ENCODE measurements at places on chromosomes 7 and 10.

- DNase-seq = no peak
Measured at GRCh38 chr7:90933984-90934383, 330.2 kb upstream of the FZD1 start.

- DNase-seq = peak; percentile 61
Measured at GRCh38 chr10:77638321-77639101, 903 bp upstream of the KCNMA1 start.

- peak; percentile 52 for DNase-seq
Measured at GRCh38 chr7:42907316-42907715, 4.6 kb downstream of the C7orf25 start.

- no peak for DNase-seq
Measured at GRCh38 chr7:36741866-36742265, 17.6 kb upstream of the AOAH start.

GRCh38 chr10:124231168-124232155, 138.1 kb upstream of the CHST15 start:
- no peak for DNase-seq

DNA sequence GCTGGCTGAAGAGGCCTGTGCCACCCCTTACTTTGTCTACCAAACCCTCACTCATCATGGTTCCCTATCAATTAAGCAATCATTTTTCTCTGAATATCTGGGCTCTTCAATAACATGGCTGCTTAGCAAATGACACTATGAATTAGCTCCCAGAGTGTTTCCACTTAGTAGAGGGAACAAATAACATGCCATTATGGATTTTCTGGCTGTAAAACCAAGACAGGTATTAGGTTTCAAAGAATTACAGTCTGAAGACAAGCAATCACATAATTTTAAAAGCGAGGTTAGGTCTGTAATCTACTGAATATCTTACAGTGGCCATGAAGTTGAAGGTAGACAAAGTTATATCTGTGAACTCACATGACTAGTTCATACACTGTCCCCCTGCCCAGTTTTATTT, 220.8 kb upstream of the PHYHIPL start:
- no peak for DNase-seq

GRCh38 chr7:101058355-101058754, 26.9 kb upstream of the TRIM56 start:
- peak; percentile 49 for DNase-seq

DNA sequence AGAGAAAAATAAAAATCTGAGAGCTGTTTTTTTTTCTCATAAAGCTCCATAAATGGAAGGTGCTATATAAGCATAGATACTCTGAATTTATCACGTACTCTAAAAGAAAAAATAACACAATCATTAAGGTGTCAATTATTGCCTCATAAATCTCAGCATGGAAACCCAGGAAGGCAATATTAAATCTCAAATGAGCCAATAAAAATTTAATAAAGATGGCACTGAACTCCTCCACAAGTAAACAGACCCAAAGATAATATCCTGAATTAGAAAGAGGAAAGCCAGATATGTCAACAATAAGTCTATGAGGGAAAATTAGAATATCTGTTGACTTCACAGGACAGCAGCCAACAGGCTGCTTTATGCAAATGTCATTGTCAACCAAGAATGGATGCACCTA, 66.5 kb downstream of the CDK6 start:
- DNase-seq = no peak

DNA sequence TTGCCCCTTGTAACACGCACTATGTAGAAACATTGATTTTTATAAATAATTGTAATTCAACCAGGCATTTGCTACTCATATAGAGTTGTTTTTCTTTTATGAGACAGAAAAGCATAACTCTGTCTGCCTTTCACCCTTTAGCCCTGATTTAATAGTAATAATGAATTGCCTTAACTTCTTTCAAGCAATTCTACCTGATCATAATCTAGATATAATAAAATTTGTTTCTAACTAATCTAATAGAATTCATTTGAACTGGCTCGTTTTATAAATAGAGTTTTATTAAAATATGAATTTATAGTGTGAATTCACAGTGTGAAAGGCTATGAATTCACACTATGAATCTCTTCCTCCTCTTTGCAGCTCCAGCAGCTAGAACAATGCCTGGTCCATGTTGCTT, 184.1 kb upstream of the PTN start:
- DNase-seq = no peak

- DNase-seq = no peak
Measured at GRCh38 chr10:79237454-79238157, 109.7 kb upstream of the PPIF start.

DNA sequence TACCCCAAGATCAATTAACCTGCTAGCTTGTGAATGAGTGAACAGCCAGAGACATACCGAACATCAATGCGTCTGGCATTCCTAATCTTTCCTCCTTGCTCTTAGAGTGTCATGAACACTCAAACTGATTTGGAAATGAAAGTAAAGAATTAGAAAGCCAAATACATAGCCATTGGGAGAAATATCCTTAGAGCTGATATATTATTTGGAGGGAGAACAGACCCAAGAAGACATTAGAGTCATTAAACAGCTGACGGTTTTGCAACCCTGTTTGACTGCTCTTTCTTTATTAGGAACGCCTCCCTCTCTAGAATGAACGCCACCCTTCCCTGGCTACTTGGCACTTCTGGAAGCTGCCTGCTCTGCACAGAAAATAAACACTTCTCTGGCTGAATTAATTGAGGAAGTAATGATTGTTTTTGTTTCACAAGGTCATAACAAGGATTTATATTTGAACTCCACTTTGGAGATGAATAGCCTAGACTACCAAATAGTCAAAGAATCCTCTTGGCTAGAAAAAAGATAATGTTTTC, 42.8 kb downstream of the CTTNBP2 start:
- DNase-seq = no peak

GRCh38 chr7:90958647-90959046, 305.6 kb upstream of the FZD1 start:
- DNase-seq = peak; percentile 71

GRCh38 chr10:13787015-13787421, 200.3 kb downstream of the PRPF18 start:
- no peak for DNase-seq

- DNase-seq = peak; percentile 71
Measured at GRCh38 chr7:123770378-123770777, 21.6 kb upstream of the WASL start.

DNA sequence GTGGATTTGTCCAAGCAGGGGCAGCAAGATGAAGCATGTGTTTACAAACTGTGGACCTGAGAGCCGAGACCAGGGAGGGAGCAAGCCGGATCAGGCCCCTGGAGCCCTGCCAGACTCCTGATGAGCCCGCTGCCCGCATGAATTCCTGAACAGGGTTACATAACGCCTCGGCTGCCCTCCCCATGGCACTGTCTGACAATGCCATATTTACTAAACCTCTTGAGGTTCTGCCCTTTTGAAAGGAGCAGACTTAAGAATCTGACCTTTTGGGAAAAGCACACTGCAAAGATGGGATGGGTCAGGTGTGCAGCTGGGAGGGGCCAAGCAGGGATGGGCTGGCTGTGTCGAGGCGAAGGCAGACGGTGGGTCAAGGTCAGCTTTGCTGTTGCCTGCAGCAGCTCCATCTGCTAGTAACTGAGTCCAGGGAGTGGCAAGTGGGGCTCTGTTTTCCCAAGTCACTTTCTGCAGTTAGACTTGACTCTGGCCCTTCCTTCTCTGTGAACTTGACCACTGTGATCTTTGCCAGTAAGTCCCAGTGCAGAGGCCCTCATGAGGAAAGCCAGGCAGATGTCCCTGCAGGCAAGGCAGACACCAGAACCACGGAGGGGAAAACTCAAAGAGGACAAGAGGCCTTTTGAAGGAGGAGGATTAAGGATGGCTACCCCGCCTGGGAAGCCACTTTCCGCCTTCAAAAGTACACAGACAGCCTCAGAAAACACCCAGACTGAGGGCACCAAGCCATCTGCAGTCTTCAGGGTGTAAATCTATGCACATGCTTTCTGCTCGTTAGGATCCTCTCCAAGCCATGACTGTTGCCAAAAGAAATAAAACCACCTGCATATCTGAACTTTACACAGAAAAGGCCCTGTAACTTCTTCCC, 175.8 kb downstream of the TNS3 start:
- DNase-seq = peak; percentile 56

- DNase-seq = peak; percentile 38
Measured at GRCh38 chr10:130138479-130138866, 2.3 kb downstream of the GLRX3 start.

GRCh38 chr10:52956861-52957260, 184.3 kb upstream of the MBL2 start:
- DNase-seq = peak; percentile 22

DNA sequence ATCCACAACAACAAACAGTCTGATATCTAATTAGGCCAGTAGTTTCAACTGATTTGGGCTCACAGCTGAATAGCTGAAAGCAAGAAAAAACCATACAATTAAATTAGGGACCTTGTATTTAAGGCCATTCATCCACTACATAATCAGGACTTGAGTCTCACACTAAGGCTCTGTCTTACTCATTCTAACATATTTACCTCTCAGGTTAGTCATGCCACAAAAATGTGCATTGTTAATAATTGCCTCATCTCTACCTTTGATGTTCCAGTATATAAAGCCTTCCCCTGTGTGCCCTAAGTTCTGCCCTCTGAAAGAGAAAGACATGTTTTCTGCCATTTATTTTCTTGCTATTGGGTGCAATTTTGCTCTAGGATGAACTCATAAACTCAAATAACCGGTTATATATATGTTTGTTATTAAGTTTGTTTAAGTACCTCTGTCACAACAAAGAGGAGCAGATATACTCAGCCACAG, 5.3 kb upstream of the C1GALT1 start:
- DNase-seq = peak; percentile 92

DNA sequence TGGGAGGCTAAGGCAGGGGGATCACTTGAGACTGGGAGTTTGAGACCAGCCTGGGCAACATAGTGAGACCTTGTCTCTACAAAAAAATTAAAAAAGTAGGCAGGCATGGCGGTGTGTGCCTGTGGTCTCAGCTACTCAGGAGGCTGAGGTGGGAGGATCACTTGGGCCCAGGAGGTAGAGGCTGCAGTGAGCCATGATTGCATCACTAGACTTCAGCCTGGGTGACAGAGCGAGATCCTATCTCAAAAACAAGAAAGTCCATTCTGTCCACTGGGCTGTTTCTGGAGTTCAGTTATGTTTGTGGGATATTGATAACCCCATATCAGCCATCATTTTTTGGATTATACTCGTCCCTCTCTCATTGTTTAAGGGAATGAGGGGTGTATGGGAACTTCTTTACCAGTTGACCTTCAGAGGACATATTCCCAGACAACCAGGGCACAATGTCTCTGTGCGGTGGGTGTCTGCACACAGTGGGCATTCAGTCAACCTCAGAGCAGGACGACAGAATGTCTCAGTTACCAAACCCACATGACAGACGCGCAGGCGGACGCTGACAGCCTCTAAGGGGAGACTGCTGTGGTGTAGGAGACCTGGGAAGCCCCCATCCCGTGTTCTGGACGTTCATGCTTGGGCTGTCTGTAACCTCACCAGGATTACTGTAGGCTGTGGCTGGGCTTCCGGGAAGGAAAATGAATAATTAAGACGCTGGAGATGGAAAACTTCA, 69.4 kb downstream of the CARD11 start:
- no peak for DNase-seq

- no peak for DNase-seq
Measured at GRCh38 chr10:34884272-34884952, 69.3 kb upstream of the PARD3 start.

- DNase-seq = peak; percentile 39
Measured at GRCh38 chr10:73093922-73094850, 2.5 kb downstream of the P4HA1 start.

GRCh38 chr10:110865809-110866482, 5.8 kb upstream of the PDCD4 start:
- DNase-seq = no peak

DNA sequence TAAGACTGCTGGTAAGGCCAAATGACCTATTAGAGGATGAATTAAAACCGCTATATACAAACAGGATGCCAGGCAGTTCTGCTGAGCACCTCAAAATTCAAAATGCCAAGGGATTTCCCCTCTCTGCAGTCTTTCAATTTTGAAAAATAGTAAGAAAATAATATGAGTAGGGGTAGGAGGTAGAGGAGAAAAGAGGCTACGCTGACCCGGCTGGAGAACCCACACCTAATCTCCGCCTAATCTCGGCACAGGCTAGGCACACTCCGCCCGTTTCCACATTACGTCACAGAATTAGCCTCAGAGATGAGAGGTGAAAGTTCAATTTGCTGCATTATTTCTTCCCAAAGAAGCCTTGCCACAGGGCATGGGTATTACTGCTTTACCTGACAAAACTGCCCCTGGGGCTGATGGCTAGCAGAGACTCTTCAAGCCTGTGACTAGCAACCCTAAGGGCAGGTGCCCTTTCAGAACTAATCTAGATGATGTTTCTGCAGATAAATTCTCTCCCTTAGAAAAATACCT, 21.3 kb upstream of the SPOCK2 start:
- no peak for DNase-seq

DNA sequence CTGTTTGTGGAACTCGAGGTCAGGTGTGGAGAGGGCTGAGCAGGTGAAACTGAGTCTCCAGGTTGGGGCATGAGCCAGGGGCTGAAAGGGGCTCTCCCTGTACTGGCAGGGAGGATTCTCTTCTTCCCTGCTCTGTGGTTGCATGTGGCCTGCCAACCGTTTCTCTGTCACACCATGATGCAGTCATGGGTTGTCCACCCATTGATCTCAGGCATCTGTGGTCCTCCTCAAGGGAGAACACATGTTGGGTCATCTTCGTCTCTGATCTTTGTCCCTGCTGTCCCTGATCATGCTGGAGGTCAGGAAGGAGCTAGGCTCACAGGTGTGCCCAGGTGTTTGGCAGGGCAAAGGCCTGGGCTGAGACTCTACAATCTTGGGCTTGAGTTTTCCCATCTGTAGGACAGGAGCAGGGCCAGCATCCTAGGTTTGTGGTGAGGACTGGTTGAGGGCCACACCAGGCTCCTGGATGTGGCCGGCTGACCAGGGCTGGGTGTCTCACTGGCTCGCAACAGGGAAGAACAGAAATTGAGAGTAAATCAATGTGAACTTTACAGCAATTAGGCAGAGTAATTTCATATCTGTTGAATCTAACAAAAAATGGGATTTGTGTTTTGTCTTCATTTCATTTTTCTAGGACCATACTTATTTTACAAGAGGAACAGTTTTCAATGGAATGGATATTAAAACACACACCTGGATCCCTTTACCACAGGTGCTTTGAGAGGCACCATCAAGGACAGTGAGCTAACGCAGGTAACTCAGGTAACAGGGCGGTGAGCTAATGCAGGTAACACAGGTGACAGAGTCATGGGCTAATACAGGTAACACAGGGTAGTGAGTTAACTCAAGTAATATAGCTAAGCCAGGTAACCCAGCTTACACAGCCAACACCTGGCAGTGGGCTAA, 58.5 kb upstream of the IGFBP3 start:
- DNase-seq = no peak

GRCh38 chr10:123323884-123324283, 169.7 kb downstream of the BUB3 start:
- DNase-seq = no peak

DNA sequence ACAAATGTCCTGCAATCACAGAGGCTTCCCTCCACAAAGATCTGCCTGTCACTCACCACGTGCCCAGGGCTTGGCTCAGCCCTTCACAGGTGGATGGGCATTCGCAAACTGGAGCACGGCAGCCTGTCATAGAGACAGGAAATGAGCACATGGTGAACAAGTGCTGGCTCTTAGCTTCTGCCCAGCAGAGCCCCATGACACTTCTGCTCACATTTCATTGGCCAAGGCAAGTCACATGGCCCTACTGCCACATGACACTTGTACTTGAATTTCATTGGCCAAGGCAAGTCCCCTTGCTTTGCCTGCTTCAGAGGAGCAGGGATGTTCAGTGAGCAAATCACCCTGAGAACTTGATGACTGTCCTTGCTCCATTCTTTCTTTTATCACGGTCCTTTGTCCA, 110.8 kb upstream of the PPP2R2D start:
- no peak for DNase-seq

GRCh38 chr7:422886-423225, 96.8 kb downstream of the PDGFA start:
- DNase-seq = no peak

Measured in fibroblast of lung (primary cell).